ENCODE measurements at places on chromosomes 4 and X.

- no peaks in the 10 kb centered on the region for H3K36me3 ChIP-seq
- H3K27ac ChIP-seq, result no peak overlapping the region
- no peak for DNase-seq
- no peaks in the 10 kb centered on the region for H3K4me1 ChIP-seq
These were observed 37.3 kb upstream of the MBTPS2 start for GRCh38 chrX:21802054-21802670.

DNA sequence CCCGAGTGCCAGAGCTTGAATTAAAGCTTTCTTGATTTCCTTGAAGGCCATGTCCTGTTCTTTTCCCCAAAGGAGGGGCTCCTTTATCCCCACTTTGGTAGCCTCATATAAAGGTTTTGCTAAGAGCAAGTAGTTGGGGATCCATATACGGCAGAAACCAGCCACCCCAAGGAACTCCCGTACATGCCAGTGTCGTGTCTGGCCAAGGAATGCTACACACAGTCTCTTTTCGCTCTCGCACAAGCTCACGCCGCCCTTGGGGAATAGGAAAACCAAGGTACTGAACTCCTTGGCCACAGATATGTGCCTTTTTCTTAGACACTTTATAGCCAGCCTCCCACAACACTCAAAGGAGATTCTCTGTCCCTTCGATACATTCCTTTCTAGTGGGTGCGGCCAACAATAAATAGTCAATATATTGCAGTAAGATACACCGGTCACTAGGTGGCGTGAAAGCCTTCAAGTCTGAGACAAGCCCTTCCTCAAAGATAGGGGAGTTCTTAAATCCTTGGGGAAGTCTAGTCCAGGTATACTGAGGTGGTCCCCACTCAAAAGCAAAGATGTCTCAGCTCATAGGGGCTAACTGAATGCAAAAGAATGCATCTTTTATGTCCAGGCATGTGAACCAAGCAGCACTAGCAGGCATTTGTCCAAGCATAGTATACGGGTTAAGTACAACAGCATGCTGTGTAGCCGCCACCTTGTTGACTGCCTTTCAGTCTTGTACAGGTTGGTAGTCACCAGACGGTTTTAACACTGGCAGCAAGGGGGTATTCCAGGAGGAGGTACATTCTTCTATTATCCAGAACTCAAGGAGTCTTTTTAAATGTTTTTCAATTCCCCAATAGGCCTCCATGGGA, 57.8 kb upstream of the XAGE1B start:
- no peaks in the 10 kb centered on the region for H3K27me3 ChIP-seq
- no peaks in the 10 kb centered on the region for H3K4me1 ChIP-seq

DNA sequence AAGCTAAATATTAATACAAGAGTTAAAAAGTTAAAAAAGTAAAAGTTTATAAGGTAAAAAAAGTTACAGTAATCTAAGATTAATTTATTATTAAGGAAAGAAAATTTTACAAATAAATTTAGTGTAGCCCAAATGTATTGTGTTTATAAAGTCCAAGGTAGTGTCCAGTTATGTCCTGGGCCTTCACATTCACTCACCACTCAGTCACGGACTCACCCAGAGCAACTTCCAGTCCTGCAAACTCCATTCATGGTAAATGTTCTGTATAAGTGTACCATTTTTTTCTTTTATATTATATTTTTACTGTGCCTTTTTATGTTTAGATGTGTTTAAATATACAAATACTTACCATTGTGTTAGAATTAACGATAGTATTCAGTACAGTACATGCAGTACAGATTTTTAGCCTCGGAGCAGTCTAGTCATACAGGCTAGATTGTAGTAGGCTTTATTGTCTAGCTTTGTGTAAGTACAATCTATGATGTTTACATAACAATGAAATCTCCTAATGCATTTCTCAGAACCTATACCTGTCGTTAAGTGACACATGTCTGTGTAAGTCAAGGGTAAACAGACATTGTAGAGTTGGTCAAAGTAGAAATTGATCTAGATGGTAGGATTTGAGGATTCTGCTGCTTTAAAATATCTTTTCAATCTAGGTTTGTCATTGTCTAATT, 197.7 kb downstream of the GC start:
- DNase-seq, result no peak
- H3K4me1 ChIP-seq, result no peaks in the 10 kb centered on the region
- H3K27ac ChIP-seq, result no peak overlapping the region
- H3K27me3 ChIP-seq, result no peaks in the 10 kb centered on the region
- H3K36me3 ChIP-seq, result no peaks in the 10 kb centered on the region
- no peak overlapping the region for H3K4me3 ChIP-seq

GRCh38 chrX:68735266-68735665, 87.8 kb downstream of the STARD8 start:
- H3K27me3 ChIP-seq, result no peaks in the 10 kb centered on the region
- no peak overlapping the region for H3K4me3 ChIP-seq
- H3K36me3 ChIP-seq, result no peaks in the 10 kb centered on the region

- no peaks in the 10 kb centered on the region for H3K36me3 ChIP-seq
- no peaks in the 10 kb centered on the region for H3K27me3 ChIP-seq
- no peaks in the 10 kb centered on the region for H3K4me1 ChIP-seq
- no peak overlapping the region for H3K27ac ChIP-seq
- DNase-seq, result no peak
These were observed 53.0 kb upstream of the DAPP1 start for GRCh38 chr4:99763635-99764101.

- no peaks in the 10 kb centered on the region for H3K4me1 ChIP-seq
- H3K27me3 ChIP-seq, result no peaks in the 10 kb centered on the region
- H3K36me3 ChIP-seq, result no peaks in the 10 kb centered on the region
- H3K4me3 ChIP-seq, result no peak overlapping the region
- DNase-seq, result no peak
These were observed 45.7 kb upstream of the NDST4 start for GRCh38 chr4:115159141-115159540.

DNA sequence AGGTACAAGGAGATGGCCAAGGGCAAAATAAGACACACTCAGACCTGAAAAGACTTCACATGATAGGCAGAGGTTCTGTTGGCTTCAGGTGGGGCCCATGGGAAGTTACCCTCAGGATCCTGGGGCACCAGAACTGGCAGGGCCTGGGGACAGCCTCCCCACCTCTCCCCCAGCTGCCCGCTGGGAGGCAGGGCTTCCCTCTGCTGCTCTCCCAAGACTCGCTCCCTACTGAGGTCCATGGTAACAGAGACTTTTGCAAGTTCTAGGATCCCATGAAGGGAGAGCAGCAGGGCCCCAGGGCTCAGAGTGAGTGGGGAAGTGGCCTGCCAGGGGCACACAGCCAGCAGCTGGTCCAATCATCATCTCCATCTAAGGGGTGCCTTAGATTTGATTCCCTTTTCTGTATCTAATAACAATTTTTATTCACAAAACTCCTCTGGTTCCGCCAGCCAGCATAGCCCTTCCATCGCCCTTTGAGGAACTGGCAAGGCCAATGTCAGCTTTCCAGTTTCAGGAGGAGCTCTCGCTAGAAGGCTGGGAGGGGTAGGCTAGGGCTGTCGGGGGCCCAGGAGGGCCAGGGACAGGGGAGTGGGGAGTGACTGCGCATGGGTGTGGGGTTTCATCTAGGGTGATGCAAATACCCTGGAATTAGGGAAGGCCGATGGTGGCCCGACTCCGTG, 78.2 kb downstream of the SLC2A9 start:
- DNase-seq, result no peak
- H3K4me3 ChIP-seq, result no peak overlapping the region
- no peaks in the 10 kb centered on the region for H3K4me1 ChIP-seq
- no peak overlapping the region for H3K27ac ChIP-seq
- H3K27me3 ChIP-seq, result no peaks in the 10 kb centered on the region

DNA sequence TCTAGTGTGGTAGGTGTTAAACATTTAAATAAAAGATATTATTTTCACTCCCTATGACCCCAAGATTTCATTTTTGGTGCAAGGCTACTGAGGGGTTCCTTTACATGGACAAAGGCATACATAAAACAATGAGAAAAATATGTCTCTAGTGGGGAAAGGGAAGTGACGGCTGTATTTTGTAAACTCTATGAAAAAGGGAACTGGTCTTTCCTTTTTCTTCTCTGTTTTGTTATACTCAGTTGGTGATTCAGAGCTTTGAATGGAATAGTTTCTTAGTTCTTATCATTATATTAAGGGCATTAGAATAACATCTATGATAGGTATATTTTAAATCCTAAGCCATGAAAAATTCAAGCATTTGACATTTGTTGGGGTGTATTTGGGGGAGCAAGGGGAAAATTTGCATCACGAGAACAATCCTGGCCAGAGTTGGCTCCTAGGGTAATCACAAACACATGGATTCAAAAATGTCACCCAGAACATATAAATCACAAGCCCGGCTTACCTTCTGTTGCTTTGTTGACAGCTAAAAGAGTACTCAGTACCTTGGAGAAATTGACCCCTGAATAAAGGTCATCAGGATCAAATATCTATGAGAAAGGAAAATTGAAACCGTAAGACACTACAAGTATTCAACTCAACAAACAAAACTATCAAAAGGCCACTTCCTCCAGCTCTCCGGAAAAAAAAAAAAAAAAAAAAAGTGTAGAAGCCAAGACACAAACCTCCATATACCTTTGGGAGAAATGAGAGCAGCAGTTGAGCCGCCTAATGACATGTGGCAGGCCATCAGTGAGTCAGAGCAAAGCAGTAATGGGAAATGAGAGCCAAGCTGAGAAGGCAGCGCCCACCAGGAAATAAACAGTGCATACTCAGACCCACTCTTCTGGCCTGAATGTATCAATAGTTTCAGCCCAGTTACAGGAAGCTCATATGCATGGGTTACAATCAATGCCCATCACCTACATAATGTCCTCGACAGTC, 33.4 kb downstream of the ARHGEF6 start:
- H3K4me3 ChIP-seq, result no peak overlapping the region
- no peaks in the 10 kb centered on the region for H3K36me3 ChIP-seq
- H3K4me1 ChIP-seq, result peaks cover 6% of the 10 kb centered on the region
- DNase-seq, result peak; percentile 38
- H3K27me3 ChIP-seq, result no peaks in the 10 kb centered on the region

- no peak overlapping the region for H3K27ac ChIP-seq
- DNase-seq, result no peak
- no peaks in the 10 kb centered on the region for H3K36me3 ChIP-seq
- H3K4me3 ChIP-seq, result no peak overlapping the region
These were observed 25.6 kb upstream of the SPP1 start for GRCh38 chr4:87949961-87950360.

- no peak for DNase-seq
- H3K4me1 ChIP-seq, result peaks cover 26% of the 10 kb centered on the region
- no peaks in the 10 kb centered on the region for H3K27me3 ChIP-seq
- peaks cover 7% of the 10 kb centered on the region for H3K36me3 ChIP-seq
- no peak overlapping the region for H3K27ac ChIP-seq
These were observed 4.6 kb downstream of the TXK start for GRCh38 chr4:48129307-48130014.

DNA sequence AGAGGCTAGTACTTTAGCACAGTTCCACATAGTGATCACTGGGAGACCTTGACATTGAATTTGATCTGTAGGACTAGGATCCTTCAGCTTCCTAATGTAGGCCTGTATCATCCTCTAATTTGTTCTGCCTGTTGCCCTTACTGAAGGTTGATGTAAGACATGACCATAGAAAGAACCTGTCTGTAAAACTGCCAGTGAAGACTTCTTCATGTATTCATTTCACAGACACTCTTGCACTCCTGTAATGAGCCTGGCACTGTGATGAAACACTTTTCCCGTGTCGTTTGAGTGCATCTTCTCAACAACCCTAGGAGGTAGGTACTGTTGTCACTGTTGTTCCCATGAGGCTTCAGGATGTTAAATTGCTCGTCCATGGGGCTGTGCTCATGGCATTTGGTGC, 14.7 kb downstream of the RAB9A start:
- no peaks in the 10 kb centered on the region for H3K27me3 ChIP-seq
- no peaks in the 10 kb centered on the region for H3K4me1 ChIP-seq
- no peaks in the 10 kb centered on the region for H3K36me3 ChIP-seq

DNA sequence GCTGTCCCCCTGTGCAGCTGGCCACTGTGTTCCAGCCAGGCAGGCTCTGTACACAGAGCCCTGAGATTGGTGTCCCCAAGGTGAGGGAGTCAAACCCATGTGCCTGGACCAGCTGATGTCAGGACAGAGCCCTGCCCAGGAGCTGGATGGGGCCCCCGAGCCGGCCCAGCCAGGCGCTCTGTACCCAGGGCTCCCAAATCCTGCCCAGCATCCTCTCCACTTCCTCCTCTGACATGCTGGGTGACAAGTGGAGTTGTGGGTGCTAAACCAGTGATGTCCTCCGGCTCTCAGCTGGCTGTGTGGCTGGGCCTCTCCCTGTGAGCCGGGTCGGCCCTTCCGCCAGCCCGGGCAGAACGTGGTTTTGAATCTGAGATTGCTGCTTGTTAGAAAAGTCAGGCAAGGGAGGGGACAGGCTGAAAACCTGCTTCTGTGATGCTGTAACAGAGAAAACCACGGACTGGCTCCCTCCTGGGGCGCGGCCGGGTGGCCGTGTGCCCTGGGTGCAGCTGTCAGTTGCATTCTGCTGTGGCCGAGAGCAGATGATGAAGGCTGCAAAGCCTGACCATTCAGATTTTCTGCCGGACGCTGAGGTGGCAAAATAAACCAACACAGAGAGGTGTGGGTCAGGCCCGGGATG, 7.9 kb upstream of the CPLX1 start:
- no peaks in the 10 kb centered on the region for H3K36me3 ChIP-seq
- no peak overlapping the region for H3K27ac ChIP-seq
- H3K4me1 ChIP-seq, result no peaks in the 10 kb centered on the region
- no peak for DNase-seq
- H3K4me3 ChIP-seq, result no peak overlapping the region

- no peak overlapping the region for H3K27ac ChIP-seq
- no peak overlapping the region for H3K4me3 ChIP-seq
- H3K36me3 ChIP-seq, result no peaks in the 10 kb centered on the region
- peaks cover 9% of the 10 kb centered on the region for H3K4me1 ChIP-seq
These were observed 67.6 kb upstream of the IRF2 start for GRCh38 chr4:184541907-184542306.

DNA sequence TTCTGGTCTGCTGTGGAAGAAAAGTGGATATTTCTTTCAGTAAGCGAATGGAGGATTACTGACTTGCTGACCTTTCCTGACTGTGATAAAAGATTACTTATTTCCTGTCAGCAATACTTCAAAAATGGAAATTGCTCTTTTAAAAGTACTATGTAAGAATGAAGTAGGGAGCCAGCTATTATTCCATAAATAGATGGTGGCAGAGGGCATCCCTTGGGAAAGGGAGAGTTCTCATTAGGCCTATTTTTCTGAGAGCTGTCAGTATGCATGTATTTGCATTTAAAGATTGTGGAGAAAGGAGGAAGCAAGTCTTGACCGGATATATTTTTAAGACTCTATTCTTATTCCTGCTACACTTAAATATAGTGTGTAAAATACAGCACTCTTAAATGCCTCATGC, 37.2 kb downstream of the TMEM47 start:
- no peak overlapping the region for H3K4me3 ChIP-seq
- H3K27me3 ChIP-seq, result no peaks in the 10 kb centered on the region
- H3K4me1 ChIP-seq, result no peaks in the 10 kb centered on the region
- H3K27ac ChIP-seq, result no peak overlapping the region
- H3K36me3 ChIP-seq, result no peaks in the 10 kb centered on the region

GRCh38 chrX:48540480-48540879, 966 bp downstream of the TBC1D25 start:
- no peaks in the 10 kb centered on the region for H3K36me3 ChIP-seq
- H3K27me3 ChIP-seq, result no peaks in the 10 kb centered on the region
- H3K4me3 ChIP-seq, result peak overlapping the region; percentile 74
- H3K27ac ChIP-seq, result peak overlapping the region; percentile 87

GRCh38 chr4:157372154-157372553, 151.6 kb downstream of the GRIA2 start:
- no peak overlapping the region for H3K4me3 ChIP-seq
- DNase-seq, result no peak
- no peaks in the 10 kb centered on the region for H3K36me3 ChIP-seq
- H3K27me3 ChIP-seq, result no peaks in the 10 kb centered on the region

- no peak overlapping the region for H3K4me3 ChIP-seq
- H3K27me3 ChIP-seq, result no peaks in the 10 kb centered on the region
- no peaks in the 10 kb centered on the region for H3K36me3 ChIP-seq
- H3K4me1 ChIP-seq, result no peaks in the 10 kb centered on the region
- no peak overlapping the region for H3K27ac ChIP-seq
These were observed 275.2 kb upstream of the FAT4 start for GRCh38 chr4:125039550-125039949.

Data from MM.1S (cell line).